ENCODE measurements at places on chromosomes 5 and 9.

DNA sequence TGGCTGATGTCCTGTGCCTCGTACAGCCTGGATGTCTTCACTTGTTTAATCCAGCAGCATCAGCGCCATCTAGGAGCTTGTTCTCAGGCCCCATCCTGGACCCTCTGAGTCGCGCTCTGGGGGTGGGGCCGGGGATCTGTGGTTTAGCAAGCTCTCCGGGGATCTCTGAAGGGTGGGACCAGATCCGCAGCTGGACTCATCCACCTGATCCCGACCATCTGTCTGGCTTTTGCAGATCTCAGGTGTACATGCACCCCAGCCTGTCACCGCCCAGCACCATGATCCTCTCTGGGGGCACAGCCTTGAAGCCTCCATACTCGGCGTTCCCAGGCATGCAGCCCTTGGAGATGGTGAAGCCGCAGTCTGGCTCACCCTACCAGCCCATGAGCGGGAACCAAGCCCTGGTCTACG, 15.1 kb upstream of the POMT1 start:
- no peak for DNase-seq

DNA sequence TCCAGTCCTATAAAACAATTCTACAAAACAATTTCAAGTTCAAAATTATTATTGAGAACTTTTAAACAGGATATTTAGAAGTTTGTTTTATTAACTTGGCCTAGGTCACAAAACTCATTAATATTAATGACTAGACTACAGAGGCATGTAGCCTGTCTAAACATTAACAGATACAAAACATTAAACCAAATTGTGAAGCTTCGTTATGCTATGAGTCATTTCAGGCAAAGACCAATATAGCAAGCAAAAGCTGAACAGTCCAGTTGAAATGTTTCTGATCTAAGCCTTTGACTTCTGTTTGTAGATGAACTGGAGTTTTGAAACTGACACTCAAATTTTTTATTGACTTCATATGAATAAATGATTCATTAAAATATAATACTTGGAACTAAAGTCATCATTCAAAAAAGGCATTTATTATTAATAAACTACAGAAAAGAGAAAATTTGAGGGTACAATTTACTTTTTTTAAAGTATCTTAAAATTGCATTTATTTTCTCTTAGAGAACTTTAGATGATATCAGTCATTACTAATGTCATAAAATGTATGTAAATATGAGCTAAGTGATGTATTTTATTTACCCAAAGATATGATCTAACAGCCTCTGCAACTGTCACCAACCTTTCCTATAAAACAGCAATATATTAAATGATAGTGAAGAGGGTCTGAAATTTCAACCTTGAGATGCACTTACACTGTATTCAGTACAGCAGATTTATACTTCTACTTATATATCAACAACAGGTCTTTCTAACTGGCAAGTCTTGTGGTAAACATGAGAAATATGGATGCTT, 188.8 kb downstream of the COMMD10 start:
- DNase-seq = no peak

DNA sequence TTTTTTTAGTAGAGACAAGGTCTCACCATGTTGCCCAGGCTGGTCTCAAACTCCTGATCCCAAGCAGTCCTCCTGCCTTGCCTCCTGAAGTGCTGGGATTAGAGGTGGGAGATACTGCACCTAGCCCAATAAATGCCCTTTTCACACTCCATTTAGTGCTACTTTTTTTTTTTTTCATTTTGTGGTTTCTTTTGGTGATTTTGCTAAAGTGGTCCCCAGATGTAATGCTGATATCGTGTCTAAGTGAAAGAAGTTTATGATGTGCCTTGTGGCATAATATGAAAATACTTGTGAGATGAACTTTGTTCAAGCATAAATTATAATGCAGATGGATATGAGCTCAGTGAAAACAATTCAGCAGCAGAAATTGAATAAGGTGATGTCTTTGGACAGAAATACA, 227.4 kb downstream of the ARHGAP26 start:
- DNase-seq = no peak

GRCh38 chr5:169384661-169385060, 83.7 kb upstream of the SLIT3 start:
- no peak for DNase-seq

DNA sequence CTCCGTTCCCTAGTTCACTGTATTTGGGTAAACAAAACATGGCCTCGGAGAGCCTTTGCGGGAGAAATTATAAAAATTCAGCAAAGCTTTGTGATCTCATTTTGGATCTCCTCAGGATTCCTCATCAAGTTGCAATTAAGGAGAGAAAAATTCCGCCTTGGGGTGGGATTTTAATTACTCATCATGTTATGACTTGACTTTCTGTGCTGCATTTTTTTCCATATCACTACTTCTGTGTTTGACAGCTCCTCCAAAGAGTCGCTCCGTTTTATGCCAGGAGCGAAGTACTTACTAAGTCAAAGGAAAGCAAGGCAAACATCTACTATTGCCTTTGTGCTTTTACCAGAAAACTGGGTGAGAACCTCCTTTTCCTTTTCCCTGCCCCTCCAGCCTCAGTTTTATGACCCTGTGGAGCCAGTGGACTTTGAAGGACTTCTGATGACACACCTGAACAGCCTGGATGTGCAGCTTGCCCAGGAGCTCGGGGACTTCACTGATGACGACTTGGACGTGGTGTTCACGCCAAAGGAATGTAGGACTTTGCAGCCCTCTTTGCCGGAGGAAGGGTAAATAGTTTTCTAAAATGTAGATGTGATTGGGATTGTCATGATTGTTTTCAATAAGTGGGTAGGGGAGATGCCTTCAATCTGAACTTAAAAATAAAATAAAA, 71.5 kb downstream of the DOCK8 start:
- DNase-seq = no peak

DNA sequence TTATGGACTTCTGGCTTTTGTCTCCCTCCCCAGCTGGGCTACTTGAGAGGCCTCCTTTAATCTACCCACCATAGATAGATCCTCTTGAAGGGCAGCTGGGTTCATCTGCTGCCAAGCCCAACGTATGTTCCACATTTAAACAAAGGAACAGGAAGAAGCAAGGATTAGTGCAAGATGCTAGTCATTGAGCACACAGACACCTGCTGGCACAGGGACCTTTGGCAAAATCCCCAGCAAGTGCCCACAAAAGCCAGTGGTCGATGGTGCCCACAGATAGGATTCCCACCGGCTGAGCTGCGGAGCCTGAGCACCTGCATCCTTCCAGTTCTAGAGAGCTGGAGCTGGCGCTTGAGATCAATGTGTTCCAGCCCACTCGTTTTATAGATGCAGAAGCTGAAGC, 57.7 kb upstream of the SHB start:
- DNase-seq = no peak

GRCh38 chr5:107099506-107099905, 571.2 kb downstream of the EFNA5 start:
- no peak for DNase-seq

GRCh38 chr5:155631116-155631515, 617.6 kb downstream of the KIF4B start:
- DNase-seq = no peak

Data from activated CD4-positive, alpha-beta memory T cell treated with anti-CD3 and anti-CD28 coated beads for 36 hours (primary cell).